ENCODE measurements at places on chromosomes 1 and 21.

GRCh38 chr1:25555753-25556092 is 12.3 kb downstream of the LDLRAP1 start:
- DNase-seq: no peak

DNA sequence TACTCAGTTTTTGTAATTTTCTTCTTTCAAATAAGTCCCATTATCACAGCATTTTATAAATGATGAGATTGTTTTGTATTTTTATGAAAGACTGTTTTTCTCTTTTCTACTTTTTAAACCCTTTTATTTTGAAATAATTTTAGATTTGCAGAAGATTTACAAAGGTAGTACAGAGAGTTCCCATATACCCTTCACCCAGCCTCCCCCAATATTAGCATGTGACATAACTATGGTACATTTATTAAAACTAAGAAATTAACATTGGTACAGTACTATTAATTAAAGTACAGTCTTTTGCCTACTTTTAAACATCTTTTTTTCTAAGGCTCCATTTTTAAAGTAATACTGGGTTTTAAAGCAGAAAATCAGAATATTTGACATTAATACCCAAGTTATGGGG is 35.6 kb upstream of the LAMC2 start:
- no peak for DNase-seq

- no peak for DNase-seq
Measured at GRCh38 chr1:56444960-56445646, 134.3 kb downstream of the PLPP3 start.

GRCh38 chr1:173410133-173410793 is 66.9 kb upstream of the PRDX6 start:
- DNase-seq: peak; percentile 45

DNA sequence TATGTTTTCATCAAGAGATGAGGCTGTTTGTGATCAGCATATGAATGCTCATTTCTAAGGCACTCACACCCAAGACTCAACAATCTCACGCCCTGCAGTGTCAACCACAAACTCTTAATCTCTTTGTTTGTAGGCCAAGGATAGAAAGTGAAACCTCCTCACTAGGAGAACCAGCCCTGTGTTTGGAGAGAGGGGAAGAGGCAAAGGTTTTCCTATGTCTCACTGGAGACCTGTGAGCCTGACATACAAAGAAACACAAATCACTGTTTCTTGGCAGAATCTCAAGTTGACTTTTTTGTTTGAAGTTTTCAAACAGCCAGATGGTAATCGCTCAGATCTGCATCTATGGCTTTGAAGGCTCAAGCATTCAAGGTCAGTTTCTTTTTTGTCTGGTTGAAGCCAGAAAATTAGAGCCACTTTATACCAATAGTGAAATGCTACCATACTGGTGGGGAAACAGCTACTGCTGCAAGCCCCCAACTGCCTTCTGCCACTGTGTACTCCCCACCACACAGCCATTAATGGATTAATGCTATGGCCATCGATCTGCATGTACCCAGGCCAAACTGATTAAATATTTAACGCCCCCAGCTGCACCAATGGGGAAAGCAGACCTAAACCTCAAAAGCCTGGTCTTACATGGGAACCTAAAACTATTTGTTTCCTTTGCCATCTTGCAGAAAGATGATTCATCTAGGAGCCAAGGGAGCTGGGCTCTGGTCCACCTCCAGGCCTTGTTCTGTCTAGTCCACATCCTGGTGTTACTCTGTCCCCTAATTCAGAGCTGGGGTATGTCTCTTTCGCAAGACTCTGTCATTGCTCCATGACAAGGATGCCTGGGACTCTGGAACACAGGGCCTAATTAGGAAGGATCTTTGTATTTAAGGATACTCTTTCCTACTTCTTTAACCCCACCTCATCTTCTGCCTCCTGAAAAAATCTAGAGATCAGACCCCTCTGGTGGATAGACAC is 16.3 kb downstream of the PDZK1 start:
- peak; percentile 73 for DNase-seq

DNA sequence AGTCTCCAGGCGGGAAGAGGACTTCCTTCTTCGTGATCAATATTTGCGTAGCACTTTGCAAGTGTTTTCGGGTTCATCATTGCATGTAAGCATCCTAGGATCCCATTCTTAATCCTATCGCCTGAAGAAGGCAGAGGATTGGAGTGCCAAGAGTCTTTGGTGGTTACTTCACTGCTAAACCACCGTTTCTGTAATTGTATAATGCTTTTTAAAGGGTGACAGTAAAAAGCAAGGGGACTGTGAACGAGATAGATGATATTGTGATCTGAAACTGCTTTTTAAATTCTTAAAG is 345 bp upstream of the ALDH9A1 start:
- DNase-seq: no peak

GRCh38 chr1:29282135-29282923 is 46.0 kb downstream of the PTPRU start:
- no peak for DNase-seq

- peak; percentile 24 for DNase-seq
Measured at GRCh38 chr1:21082073-21082472, 94.6 kb downstream of the EIF4G3 start.

- DNase-seq: no peak
Measured at GRCh38 chr1:65064981-65065380, 83.0 kb upstream of the AK4 start.

DNA sequence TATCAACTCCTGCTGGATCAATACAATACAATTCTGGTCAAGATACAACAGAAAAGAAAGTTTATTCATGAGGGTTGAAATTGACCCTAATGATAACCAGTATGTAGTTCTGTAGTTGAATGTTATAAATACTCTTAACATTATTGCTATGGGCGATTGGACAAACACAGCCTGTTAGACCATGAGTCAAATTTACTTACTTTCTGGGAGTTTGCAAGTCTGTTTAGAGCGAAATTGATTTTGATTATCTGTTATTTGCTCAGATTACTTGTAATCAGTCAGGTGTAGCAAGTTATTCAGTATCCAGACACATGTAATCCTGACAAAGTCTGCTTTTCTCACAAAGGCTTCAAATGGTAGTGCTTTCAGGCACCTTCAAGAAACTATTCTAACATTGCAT is 216.6 kb upstream of the B3GALT2 start:
- no peak for DNase-seq

DNA sequence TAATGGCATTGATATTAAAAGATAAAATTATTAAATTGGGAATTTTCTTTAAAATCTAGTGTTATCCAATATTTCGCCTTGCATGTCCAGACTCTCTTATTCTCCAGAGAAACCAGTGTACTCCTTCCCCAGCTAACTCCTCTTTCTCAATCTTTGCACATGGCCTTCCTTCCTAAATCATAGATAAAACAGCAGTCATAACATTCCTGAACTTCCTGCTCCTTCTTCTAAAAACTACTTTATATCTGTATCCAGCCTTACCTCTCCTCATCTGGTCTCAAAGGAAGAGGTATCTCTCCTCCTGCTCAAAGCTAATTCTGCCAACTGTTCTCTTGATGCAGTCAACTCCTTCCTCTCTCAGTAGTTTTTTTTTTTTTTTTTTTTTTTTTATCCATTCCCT is 39.5 kb upstream of the NEK7 start:
- DNase-seq: peak; percentile 23

GRCh38 chr1:204980840-204981405 is 62.1 kb upstream of the CNTN2 start:
- DNase-seq: no peak

DNA sequence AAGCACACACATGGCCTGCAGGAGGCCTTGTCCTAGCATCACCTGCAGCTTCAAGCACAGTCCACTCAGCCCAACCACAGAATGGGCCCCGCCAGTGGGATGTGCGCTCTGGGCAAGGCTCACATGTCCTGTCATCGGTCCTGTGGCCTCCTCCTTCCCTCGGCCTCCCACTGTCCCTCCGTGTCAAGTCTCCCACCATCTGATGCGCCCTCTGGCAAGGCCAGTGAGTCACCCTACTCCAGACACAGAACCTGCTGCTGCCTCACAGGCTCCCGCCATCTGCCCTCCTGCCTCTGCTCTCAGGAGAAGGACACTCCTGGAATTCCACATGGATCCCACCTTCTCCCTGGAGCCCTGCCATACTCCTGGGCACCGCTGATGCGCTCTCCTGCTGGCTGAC is 14.2 kb downstream of the KCNAB2 start:
- peak; percentile 50 for DNase-seq

DNA sequence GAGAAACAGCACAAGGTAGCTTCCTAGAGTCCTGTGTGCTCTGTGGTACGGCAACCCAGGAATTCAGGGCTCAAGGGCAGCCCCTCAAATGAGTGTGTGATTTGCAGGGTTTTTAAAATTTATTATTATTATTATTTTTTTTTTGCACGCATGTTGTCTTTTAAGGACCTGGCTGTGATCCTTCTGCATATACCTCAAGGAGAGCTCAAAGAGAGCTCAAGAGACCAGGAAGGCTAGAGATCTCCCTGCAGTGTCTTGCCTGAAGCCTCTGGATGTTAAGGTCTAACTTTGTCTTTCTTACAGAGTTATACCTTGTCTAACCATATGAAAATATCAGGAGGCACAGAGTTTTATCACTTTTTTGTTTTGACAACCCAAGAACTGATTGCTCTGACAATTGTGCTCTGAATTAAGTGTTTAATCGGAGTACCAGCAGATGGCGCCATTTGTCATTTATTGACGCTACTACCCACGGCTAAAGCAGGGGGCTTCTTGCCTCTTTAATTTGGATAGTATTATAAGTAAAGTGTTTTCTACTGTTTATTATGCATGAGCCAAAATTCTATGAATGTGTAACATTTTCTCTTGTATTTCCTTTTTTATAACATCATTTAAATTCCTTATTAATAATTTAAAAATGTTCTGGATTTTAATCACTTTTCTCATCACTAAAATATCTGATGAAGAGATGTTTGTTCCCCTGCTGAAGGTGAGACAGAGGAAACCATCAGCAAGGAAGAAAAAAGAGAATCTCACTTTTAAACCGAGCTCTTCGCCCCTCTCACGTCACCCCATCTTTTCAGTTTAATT is 35.8 kb upstream of the LMO4 start:
- DNase-seq: peak; percentile 59

- DNase-seq: peak; percentile 24
Measured at GRCh38 chr1:170604065-170604464, 59.9 kb upstream of the PRRX1 start.

- DNase-seq: no peak
Measured at GRCh38 chr1:31227891-31228568, 11.7 kb downstream of the NKAIN1 start.

GRCh38 chr1:39036678-39037077 is 10.5 kb downstream of the NDUFS5 start:
- no peak for DNase-seq

DNA sequence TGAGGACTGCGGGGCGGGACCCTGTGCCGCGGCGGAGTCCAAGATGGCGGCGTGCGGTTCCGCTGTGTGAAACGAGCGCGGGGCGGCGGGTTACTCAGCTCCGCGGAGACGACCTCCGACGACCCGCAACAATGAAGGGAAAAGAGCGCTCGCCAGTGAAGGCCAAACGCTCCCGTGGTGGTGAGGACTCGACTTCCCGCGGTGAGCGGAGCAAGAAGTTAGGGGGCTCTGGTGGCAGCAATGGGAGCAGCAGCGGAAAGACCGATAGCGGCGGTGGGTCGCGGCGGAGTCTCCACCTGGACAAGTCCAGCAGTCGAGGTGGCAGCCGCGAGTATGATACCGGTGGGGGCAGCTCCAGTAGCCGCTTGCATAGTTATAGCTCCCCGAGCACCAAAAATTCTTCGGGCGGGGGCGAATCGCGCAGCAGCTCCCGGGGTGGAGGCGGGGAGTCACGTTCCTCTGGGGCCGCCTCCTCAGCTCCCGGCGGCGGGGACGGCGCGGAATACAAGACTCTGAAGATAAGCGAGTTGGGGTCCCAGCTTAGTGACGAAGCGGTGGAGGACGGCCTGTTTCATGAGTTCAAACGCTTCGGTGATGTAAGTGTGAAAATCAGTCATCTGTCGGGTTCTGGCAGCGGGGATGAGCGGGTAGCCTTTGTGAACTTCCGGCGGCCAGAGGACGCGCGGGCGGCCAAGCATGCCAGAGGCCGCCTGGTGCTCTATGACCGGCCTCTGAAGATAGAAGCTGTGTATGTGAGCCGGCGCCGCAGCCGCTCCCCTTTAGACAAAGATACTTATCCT is 430 bp downstream of the RBM15 start:
- peak; percentile 59 for DNase-seq

GRCh38 chr1:205791568-205792180 is 16.4 kb upstream of the RAB29 start:
- DNase-seq: peak; percentile 62

- DNase-seq: peak; percentile 83
Measured at GRCh38 chr1:21966247-21967000, 10.4 kb upstream of the CELA3B start.

Data from EL (cell line).